ENCODE measurements at places on chromosomes 11 and 22.

DNA sequence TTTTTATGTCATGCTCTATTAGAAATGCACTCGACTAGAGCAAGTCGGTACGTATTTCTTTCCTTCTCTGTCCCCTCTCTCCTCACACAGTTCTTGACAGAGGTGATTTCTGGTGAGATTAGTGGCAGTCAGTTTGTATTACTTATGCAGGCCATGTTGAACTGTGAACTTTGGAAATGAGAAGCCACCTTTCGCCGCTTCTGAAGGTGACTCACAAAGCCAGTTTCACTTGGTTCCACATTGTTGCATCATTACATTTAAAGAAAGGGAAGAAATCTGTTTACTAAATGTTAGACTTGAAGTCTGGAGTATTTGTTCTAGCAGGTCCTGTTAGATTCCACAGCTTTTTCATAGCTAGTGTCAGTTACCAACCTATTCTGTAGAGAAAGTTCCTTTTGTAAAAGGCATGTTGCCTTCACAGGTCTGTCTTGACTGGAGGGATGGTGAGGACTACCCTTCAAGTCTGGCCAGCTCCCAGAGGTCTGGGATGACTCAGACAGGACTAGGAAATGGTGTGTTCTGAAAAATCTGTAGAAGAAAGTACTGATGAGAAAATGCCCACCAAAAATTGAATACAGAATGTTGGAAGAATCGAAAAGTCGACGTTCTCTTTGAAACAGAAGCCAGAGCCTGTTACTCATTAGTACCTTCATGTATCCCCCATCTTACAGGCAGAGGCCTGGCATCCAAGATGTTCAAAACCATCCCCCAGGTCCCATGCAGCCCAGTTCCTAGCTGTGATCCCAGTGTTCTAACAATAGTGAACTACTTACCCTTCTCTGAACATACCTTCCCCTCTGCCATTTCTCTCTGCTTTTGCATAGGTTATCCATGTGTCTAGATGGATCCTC, 181.4 kb downstream of the DBX1 start:
- no peak for DNase-seq

- DNase-seq = no peak
These were observed 3.9 kb downstream of the TSPAN4 start for GRCh38 chr11:846496-847098.

DNA sequence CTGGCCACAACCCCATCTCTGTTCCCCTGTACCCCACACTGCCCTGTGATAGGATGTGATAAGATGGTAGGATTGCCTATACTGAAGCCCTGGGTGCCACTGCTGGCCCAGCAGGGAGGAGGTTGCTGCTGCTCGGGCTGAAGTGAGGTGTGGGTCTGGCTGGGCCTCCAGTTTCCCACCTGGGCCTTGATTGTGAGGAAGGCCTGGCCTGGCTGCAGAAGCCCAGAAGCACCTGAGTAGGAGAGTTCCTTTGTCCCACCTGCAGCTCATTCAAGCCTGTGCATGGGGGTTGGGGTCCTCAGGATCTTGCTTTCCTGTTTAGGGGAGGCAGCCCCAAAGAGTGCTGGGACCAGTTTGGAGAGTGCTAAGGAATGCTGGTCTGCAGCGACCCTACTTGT, 3.3 kb downstream of the ST3GAL4 start:
- no peak for DNase-seq

DNA sequence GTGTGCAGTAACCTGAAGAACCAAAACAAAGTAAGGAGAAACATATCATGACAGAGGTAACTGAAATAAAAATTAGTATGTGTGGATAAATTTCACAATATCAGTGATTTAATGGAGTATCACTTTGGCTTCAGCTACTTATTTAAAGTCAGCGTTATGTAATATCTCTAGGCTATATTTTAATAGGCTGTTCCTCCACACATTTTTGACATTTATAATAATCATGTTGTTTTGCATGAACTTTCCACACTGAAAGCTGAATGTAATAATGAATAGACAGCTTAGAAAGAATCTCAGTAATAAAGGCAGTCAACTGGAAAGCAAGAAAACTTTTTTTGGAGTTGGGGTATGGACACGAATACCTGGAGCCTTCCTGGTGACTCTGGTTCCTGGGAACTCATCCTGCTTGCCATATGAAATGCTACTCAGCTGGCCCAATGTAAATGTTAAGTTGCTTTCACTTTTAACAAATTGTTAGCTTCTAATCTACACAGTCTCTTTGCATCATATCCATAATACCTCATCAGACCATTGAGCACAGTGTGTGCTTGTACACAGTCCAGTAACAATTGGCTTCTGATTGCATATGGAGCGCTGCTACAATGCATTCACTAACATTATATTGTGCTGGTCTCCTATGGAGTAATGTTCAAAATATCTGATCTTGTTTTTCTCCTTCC, 257.7 kb downstream of the SOX6 start:
- no peak for DNase-seq

DNA sequence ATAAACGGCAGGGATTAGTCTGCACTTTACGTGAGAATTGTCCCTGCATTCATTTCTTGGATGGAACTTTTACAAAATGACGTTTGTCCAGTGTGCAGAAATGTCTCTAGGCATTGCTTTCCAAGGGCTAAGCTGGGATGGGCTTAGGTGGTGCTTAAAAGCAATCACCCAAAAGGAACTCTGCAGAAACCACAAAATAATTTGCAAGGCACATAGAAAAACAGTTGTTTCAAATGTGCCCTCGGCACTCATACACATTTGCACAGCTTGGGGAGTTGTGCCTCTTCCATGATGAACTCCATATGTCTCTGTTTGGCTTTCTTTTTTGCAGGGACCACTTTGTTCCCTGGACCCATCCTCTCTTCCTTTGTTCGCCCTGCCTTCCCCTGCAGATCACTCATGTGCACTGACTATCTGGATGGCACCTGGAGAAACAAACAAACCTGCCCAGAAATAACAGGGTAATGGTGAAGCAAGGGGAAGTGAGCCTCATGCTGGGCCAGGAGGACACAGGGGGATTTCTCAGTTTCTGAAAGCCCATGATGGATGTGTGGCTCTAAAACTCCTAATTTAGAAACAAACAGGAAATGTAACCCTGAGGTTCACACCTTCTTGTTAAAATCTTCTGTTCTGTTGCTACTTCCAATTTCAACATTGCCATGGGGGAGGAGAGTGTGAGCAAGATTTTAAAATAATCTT, 150.2 kb downstream of the SNX19 start:
- no peak for DNase-seq

All from activated T-cell treated with anti-CD3 and anti-CD28 coated beads for 24 hours (primary cell).